ENCODE measurements at places on chromosomes 7 and 10.

DNA sequence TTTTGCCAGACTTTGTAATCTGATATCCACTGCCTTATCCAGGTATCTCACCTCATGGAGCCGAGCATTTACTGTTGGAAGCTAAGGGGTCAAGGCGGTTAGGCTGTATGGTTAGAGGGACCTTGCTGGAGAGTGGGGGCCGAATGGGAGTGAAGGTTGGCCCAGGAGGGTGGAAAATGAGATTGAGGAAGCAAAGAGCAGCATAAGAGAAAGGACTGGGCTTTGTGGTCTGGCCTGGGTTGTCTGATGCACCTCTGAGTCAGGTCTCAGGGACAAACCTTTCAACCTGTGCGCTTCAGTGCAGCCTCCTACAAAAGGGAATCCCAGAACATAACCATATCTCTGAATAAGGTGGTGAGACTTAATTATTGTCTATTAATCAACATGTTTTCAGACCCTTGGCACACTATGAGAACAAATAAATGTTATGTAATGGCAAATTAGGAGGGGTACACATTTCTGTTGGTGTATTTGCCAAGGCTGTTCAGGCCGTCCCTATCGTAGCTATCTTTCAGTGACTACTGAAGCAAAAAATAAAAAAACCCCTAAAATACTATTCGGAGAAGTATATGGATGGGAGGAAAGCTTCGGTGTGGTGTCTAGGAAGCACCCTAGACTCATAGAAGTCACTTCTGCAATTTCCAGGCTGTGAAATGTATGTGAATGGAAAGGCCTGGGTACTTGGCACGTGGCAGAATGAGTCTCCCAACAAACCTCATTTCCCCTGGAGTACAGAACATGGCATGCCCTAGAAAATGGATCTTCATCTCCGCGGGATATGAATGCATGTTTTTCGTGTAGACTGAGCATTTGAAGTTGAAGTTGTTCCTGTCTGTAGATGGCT is 4.3 kb downstream of the CAMK1D start:
- no peak for DNase-seq

GRCh38 chr7:91494450-91494849 is 230.2 kb downstream of the FZD1 start:
- DNase-seq, result no peak

DNA sequence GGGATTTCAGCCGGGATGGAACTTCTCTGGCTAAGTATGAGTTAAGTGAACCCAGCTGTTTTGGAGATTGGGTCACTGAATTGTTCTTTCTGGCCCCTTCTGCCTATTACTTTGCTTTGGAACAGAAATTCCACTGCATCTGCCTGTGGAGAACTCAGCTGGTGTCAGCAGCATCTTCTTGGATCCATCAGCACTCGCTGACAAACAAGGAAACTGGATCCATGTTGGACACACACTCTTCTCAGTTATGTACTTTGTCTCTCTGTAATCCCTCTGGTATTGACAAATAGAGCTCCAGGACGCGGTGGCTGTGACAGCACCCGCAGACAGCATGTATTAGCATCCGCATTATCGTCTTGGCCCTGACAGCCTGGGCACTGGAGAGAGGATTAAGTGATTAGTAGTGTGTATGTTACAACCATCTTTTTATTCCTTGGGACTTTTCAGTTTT is 73.0 kb upstream of the BMPER start:
- no peak for DNase-seq

DNA sequence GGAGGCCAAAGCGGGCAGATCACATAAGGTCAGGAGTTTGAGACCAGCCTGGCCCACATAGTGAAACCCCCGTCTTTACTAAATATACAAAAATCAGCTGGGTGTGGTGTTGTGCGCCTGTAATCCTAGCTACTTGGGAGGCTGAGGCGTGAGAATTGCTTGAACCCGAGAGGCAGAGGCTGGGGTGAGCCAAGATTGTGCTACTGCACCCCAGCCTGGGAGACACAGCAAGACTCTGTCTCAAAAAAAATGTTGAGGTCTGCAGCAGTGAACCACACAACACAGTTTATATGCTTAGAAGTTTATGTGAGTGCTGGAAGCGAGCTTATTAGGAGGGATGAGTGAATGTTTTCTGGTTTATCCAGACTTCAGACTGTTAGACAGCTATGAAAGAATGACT is 10.4 kb downstream of the LHPP start:
- DNase-seq, result no peak

- DNase-seq, result no peak
Measured at GRCh38 chr7:1563981-1564602, 5.7 kb downstream of the PSMG3 start.

DNA sequence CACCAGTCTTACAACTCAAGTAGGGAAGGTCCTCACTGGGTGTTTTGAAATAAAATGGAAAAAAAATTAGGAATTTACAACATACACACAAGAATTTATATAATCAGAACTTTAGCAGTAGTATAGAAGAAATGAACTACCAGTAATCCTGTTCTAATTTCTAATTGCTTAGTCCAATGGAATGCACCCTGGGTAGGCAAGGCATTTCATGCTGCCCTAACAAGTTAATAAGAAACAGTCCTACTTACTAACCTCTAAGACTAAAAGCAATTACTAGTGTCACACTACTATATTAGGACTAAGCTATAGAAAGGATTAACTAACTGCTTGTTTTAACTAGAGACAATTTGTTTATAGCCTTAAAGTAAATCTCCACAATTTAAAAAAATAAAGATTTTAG is 158.1 kb downstream of the BTAF1 start:
- DNase-seq, result no peak

DNA sequence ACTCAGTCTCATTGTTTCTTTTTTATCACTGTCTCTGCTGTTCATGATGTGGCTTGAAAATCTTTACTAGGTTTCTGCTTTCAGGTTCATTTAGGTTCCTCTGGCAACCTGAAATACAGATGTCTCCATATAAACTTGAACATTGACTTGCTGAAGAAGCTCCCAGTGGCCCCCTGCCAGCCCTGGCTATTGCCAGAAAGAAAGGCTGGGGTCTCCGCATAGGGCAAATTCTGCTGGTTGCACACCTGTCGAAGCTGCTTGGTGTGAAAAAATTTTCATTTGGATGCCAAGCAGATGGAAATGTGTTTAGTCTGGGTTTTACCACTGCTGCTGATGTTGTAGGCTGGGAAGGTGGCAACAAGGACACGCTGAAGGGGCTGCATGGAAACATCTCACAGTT is 826.7 kb upstream of the GHITM start:
- DNase-seq, result no peak

DNA sequence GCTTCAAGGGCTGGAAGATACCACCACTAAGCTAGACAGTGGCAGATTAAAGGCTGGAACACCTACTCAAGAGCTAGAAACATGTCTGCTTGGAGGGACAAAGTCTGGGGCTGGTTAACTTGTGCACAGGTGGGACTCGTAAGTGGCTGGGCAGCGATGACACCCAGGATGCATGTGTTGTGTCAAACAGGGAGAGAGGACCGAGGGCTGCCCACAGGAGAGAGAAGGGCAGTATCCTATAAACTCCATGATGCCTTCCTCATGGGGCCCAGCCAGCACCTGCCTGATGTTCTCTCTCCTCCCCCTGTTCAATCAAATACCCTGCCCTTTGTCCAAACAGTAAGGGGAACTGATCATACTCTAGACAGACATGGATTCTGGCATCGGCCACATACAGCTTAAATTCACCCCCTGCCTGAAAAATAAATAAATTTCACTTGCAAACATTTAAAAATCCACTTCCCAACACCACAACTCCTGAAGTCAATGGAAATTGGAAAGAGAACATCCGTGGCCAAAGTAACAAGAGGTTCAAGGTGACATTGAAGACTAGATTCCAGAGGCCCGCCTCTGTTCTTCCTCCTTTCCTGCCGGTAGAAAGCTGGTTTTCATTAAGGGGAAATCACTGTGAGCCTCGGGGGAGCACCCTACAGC is 50.6 kb downstream of the CHST15 start:
- no peak for DNase-seq

DNA sequence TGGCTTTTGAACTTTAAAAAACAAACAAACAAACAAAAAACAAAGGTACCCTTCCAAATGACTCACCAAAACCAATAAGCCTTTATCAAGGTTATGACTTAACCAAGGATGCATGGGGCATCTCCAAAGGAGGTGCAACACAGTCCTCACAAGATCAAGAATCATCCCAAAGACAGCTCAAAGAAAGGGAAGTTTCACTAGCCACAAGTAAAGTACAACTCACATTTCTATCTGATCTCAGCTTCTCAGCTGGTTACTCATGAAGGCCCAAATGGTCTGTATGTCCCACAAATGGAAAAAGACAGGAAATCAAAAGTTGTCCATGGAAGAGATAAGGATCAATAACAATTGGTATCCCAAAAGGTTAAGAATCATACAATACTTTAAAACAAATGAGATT is 6.0 kb upstream of the MKLN1 start:
- no peak for DNase-seq

- no peak for DNase-seq
Measured at GRCh38 chr10:6746782-6747181, 166.7 kb upstream of the PRKCQ start.

DNA sequence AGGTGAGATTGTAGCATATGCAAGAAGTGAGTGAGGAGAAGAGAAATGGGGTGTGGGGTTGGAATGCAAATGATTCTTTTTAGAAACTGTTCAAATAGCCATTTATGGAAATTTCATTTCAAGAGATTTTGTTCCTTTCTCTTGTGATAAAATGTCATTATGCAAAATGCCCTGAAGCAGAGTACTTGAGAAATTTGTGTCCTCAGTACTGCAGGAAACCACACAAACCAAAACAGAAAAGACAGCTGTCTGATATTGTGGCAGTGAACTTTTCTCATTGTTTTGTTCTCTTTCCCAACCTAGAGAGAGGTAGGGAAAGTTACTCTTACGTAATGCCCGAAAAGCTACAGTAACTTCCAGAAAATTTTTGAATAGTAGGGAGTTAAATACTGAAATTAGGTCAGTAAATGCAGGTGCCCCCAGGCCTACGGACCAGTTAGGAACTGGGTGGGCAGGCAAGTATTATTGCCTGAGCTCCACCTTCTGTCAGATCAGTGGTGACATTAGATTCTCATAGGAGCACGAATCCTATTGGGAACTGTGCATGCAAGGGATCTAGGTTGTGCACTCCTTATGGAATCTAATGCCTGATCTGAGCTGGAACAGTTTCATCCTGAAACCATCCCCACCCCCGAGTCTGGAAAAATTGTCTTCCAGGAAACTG is 34.0 kb downstream of the DLD start:
- DNase-seq, result no peak

GRCh38 chr10:125549653-125550052 is 133.3 kb downstream of the TEX36 start:
- DNase-seq, result no peak

GRCh38 chr7:5388905-5389433 is 34.7 kb downstream of the TNRC18 start:
- no peak for DNase-seq

- no peak for DNase-seq
Measured at GRCh38 chr10:35413985-35414861, 77.9 kb downstream of the CCNY start.

DNA sequence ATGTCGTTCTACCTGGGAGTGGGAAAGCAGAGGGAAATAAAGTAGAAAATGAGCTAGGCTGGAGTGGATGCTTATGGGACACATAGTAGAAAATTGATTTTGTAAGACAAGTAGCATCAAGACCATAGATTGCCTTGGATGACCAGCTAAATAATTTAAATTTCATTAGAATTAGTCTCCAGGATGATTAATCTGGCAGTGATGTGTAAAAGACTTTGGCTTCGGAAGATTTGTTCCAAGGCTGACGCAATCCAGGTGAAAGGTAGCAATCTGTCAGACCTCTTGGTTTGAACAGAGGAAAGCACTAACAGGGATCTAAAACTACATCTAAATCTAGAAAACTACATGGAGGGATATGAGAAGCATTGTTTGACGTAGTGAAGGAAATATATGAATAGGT is 236.5 kb downstream of the ARL4A start:
- no peak for DNase-seq

DNA sequence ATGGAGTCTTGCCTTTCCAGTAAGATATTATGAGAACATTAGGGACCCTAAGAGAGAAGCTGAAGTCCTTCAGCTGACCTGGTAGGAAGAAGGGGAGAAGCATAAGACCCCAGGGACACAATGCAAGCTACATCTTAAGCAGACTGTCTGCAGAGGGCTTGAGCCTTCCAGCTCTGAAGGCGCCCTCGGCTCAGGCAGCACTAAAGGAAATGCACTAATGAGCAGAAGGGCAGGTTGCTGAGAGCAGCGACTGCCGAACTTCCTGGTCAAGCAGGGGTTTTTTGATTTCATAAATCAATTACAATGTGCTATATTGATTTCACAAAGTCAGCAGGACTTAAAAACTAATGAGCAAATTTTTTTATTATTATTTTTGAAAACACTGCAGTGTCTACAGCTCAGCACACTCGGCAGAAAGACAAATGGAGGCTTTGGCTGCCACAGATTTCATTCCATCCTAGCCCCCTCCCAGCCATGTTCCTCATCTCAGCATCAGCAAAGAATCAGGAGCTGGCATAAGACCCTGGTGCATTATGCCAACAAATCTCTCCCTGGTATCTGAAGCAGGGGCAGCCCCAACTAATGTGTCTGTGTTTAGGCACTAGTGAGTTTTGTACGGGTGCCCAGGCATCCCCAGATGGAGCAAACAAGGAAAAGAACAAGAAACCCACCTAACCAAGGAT is 57.1 kb downstream of the LRRTM3 start:
- DNase-seq, result no peak

- no peak for DNase-seq
Measured at GRCh38 chr7:2520131-2520760, 672 bp downstream of the LFNG start.

- no peak for DNase-seq
Measured at GRCh38 chr7:134696261-134696660, 49.6 kb downstream of the BPGM start.

- no peak for DNase-seq
Measured at GRCh38 chr10:124993736-124994451, 52.0 kb downstream of the ZRANB1 start.

DNA sequence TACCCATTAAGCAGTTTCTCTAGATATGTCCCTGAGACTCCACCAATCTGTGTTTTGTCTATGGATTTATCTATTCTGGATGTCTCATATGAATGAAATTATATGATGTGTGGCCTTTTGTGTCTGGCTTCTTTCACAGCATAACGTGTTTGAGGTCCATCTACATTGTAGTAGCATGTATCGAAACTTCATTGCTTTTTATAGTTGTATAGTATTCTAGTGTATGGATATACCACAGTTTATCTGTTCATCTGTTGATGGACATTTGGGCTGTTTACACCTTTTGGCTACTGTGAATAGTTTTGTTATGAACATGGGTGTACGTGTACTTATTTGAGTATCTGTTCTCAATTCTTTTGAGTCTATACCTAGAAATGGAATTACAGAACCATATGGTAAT is 9.6 kb downstream of the KAT6B start:
- DNase-seq, result no peak

GRCh38 chr7:137690635-137691034 is 156.1 kb downstream of the DGKI start:
- no peak for DNase-seq

DNA sequence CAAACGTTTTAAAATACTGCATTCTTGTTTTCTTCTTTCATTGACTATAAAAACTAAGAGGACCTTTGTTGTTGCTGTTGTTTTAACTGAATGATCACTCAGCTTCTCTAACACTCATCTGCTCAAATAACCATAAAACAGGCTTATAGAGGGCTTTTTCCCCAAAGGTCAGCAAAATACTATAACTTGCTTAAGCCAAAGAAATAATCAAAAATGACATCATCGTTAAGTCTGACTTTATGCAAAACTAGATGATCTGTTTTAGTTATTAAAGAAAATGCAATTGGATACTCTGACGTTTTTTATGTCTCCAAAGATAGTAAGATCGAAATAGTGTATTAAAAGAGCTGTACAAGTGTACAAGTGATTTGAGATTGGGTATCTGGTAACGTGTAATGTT is 152.9 kb downstream of the SEMA3A start:
- no peak for DNase-seq

All from CD4-positive, alpha-beta T cell treated with Interleukin-6 at 100 ng/mL for 8 hours (primary cell).